ENCODE measurements at places on chromosomes 12 and 14.

DNA sequence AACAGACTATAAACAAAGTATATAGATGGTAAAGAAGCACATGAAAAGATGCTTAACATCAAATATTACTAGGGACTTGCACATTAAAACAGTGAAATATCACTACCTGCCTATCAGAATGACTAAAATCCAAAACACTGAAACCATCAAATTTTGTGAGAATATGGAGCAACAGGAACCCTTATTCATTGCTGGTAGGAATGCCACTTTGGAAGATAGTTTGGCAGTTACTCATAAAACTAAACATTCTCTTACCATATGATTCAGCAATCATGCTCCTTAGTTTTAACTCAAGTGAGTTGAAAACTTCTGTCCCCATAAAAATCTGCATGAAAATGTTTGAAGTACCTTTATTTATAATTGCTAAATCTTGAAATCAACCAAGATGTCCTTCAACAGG is 297.6 kb downstream of the DAD1 start:
- peak; percentile 13 for DNase-seq

GRCh38 chr12:106380954-106381353 is 23.4 kb downstream of the POLR3B start:
- no peak for DNase-seq

DNA sequence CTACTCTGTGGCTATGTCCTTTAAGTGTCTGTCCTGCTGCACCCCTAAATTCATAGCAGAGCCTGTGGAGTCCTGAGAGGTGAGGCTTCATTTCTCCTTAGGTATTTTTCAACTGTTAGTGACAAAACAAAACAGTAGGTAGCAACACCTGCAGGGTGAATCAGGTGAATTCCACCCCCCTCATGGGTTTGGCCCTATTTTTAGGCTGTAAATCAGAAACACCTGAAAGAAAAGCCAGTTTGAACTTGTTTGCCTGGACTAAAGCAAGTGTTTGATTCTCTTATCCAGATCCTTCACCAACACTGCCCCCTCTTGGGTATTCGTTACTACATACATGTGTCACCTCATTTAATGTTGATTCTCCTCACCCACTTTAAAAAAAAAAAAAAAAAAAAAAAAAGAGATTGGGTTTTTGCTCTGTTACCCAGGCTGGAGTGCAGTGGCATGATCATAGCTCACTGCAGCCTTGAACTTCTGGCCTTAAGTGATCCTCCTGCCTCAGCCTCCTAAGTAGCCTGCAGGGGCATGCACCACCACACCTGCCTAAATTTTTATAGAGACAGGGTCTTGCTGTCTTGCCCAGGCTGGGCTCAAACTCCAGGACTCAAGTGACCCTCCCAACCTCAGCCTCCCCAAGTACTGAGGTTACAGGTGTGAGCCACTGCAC is 10.3 kb downstream of the TBPL2 start:
- peak; percentile 75 for DNase-seq

DNA sequence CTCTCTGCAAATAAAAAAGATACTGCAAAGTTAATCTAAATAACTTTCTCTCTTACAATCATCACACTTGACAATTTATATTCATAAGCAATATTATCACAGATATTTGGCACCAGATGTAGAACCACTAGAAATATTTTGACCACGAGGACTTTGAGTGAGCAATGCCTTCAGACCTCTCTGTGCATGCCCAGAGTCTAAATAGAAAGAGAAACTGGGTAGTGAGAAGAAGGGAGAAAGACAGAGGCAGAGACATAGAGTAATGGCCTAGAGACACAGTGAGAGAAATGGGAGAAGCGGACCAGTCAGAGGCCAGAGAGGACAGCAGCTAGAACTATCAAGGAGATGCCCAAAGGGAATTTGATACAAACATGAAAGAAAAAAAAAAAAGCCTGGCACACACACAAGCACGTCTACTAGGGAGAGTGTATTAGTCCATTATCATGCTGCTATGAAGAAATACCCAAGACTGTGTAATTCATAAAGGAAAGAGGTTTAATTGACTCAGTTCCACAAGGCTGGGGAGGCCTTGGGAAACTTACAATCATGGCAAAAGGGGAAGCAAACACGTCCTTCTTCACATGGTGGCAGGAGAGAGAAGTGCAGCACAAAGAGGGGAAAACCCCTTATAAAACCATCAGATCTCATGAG is 41.1 kb downstream of the BMP4 start:
- DNase-seq: peak; percentile 59

GRCh38 chr12:41972598-41972997 is 172.1 kb downstream of the GXYLT1 start:
- DNase-seq: peak; percentile 87

GRCh38 chr14:101215927-101216326 is 312.4 kb upstream of the RTL1 start:
- DNase-seq: no peak

DNA sequence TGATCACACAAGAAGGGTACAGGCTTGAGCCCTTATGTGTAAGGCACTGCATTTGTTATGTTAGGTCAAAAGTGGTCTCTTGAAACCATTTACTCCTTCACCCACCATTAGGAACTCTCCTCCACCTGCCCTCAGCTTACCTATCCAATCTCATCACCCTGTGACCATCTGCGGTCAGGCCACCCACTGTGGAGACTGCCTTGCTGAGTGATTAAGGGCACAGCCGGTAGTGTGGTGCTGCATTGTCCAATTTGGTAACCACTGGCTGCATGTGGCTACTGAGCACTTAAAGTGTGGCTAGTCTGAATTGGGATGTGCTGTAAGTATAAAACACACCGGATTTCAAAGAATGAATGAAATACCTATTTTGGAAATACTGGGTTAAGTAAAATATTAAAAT is 177.1 kb upstream of the PARP11 start:
- no peak for DNase-seq

DNA sequence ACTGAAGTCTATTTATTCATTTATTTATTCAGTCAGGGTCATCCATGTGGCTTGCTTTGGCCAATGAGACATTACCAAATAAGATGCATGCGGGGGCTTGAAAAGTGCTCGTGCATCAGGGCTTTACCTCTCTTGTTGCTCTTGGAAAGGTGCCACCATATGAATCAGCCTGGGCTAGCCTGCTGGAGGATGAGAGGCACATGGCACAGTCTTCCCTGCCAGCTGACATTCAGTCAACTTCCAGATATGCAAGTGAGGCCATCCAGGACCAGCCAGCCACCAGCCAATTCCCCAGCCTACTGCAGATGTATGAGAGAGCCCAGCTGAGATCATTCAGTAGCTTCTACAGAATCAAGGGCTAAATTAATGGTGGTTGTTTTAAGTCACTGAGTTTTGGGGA is 105.2 kb upstream of the RPH3A start:
- no peak for DNase-seq

GRCh38 chr12:93425736-93426411 is 15.9 kb downstream of the UBE2N start:
- DNase-seq: no peak

- DNase-seq: peak; percentile 29
Measured at GRCh38 chr12:46960681-46961080, 118.7 kb upstream of the PCED1B start.

DNA sequence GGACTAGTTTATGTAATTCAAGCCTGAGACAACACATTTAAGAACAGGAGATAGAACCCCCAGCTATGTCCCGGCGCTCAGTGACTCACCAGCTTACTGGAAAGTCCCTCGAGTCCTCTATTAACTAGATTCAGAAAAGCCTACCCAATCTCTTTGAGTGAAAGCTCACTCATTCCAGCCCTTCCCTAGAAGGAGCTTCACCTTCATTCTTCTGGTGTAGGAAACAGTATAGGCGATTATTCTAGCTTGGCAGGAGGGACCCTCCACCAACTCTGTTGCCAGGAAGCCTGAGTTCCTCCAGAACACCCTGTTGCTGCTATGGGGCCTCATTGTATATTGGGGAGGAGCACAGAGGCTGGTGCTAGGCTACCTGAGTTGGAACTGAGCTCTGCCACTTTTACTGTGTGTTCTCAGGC is 57.2 kb upstream of the AEBP2 start:
- peak; percentile 70 for DNase-seq

DNA sequence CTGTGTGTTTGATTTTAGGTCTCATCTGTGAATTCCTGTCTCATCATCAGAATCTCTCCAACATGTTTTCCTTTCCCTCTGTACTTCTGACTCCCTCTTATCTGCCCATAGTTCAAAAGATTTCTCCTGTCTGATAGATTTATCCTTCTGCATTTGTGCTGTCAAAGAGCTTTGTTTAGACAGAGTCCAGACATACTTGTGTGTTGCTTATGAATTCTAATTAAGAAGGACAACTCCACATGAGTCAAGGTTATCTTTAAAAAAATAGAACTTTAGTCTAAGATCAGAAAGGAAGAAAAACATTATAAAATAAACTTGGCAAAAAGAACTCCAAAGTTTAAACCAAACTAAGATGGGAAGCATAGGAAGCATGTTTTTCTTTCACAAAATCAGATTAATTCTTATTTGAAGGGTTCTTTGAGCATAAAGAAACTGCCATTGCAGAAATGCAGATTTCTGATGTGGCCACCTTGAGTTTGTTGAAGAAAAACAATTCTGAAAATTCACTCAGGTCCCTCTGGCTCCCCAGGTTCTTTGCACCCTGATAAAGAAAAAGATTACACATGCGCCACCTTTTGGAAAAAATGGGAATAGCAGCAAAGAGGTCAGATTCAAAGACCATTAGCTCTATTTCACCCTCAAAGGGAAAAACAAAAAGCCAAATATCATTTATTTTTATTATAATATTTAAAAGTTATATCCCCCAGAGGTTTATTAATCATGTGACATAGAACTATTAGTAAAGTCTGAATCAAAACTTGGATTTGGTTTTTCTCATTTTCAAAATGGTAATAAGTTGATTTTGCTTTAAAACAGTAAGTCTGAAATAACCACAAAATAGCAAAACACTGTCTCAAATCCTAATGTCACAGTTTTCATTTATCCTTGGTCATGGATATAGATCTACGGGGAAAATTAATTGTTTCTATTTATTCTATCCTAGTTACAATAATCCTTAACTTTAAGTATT is 143.7 kb upstream of the DCN start:
- peak; percentile 94 for DNase-seq

GRCh38 chr14:104559804-104560585 is 19.6 kb upstream of the C14orf180 start:
- no peak for DNase-seq

- DNase-seq: no peak
Measured at GRCh38 chr14:24054646-24055045, 2.8 kb downstream of the CARMIL3 start.

DNA sequence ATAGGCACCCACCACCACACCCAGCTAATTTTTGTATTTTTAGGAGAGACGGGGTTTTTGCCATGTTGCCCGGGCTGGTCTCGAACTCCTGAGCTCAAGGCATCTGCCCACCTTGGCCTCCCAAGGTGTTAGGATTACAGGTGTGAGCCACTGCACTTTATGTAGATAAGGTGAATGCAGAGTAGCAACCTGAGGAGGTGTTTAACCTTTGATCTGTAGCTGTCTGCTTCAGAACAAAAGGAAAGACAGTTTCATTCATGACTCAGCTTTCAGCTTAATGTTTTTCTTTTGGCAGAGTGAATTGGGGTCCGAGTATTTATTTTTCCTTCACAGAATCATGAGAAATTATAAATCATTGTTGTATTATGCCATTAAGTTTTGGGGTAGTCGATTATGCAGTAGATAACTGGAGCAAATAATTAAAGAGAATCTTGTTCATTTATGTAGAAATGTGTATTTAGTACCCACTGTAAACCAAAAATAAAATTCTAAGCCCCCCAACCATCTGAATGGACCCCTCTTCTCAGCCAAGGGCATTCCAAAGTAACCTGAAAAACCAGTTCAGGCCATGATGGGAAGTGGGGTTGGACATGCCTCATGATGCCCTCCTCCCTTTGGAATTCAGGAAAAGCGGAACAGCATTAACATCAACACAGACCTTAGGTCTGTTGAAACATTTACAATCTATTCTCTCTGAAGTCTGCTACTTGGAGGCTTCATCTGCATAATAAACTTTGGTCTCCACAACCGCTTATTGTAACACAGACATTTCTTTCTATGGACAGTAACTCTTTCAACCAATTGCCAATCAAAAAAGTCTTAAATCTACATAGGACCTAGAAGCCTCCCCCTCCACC is 10.7 kb upstream of the STX2 start:
- no peak for DNase-seq

GRCh38 chr14:65177551-65177950 is 75.2 kb upstream of the MAX start:
- no peak for DNase-seq

DNA sequence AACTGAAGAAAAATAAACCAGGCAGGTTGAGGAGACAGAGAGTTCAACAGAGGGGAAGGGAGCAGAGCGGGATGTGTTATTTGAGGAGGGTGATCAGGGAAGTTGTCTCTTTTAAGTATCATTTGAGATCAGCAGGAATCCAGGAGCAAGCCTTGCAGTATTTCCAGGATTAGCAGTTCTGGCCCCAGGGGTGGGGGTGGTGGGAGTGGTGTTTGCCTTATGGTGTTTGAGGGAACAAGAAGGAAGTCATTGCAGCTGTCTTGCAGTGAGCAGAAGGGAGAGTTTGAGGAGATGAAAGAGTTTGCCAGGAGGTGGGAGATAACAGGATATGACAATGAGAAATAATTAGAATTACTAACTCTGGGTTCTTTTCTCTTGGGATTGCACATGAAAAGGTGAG is 418.6 kb downstream of the NELL2 start:
- no peak for DNase-seq
